ENCODE measurements at places on chromosomes 6 and 20.

DNA sequence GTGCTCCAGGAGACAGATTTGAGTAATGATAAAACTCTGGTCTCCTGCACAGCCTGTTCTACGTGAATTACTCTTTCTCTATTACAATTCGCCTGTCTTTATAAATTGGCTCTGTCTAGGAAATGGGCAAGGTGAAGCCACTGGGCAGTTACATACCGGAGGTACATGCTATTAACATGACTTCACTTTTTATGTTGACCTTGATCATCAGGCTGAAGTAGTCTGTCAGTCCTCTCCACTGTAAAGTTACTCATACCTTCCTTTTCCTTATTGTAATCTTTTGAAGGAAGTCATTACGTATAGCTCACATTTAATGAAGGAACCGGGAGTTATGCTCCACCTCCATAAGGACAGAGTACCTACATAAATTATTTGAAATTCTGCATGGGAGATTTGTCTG is 19.9 kb upstream of the KHDC1 start:
- ATAC-seq: peak; percentile 84

DNA sequence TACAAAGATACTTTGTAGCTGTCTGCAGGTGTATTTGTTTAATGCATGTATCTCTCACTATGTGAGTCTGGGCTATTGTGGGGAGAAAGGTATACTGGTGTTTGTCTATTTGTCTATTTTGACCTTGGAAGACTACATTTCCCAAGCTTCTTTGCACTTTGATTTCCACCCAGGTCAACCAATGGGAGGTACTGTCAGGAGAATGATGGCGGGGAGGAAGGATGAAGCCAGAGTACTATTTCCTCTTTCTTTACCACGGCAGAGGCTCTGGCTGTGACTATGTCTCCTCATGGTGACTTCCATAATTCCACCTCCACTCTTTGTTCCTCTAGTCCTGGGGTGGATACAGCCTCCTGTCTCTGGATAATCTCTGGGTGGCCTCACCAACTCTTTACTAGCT is 23.1 kb downstream of the LBP start:
- peak; percentile 25 for ATAC-seq

- no peak for ATAC-seq
Measured at GRCh38 chr20:36895036-36895435, 19.1 kb downstream of the TLDC2 start.

DNA sequence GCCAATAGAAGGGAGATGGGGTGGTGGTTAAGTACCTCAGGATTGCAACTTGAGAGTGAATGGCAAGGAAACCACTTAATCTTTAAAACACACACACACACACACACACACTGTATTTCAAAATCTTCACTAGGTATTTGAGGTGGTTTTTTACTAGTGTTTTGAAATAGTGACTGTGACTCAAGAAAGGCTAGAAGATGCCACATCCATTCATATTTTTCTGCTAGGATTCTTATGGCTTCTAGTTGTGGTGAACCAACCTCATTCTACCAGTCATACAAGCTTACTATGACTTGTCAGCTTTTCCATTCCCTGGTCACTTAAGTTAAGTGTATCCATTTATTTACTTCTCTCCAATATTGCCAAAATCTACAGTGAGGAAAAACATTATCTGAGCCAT is 519.4 kb upstream of the JAG1 start:
- ATAC-seq: no peak

Measured in esophagus mucosa (tissue), 1 donor.